Activated CD8-positive, alpha-beta memory T cell treated with anti-CD3 and anti-CD28 coated beads for 4 hours (primary cell): ENCODE measurements at places on chromosomes 4 and X.

- DNase-seq = no peak
Observed at GRCh38 chrX:66013194-66013816, 26.6 kb downstream of the VSIG4 start.

GRCh38 chrX:142002471-142002870 is 98.8 kb downstream of the MAGEC1 start:
- no peak for DNase-seq

DNA sequence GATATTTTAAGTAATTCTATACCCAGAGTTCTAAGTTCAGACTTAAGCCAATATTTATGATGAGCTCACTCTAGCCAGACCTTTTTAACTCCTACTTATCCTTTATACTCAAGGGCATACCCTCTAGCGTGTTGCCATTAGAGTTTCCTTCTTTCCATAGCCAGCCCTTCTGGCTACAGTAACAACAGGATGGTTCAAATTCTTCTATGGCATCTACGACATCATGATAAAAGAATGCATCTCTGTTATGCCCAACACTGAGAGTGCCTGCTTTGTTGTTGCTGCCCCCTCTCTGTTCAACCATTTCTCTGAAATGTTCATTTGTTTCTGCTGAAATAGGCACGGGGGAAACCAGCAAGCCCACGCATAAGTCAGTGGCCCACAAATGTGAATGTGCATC is 104.5 kb downstream of the UBE2NL start:
- DNase-seq = no peak

- DNase-seq = no peak
Observed at GRCh38 chrX:7889680-7890079, 37.5 kb downstream of the PNPLA4 start.

GRCh38 chr4:84917869-84918600 is 48.5 kb downstream of the WDFY3 start:
- DNase-seq = no peak

DNA sequence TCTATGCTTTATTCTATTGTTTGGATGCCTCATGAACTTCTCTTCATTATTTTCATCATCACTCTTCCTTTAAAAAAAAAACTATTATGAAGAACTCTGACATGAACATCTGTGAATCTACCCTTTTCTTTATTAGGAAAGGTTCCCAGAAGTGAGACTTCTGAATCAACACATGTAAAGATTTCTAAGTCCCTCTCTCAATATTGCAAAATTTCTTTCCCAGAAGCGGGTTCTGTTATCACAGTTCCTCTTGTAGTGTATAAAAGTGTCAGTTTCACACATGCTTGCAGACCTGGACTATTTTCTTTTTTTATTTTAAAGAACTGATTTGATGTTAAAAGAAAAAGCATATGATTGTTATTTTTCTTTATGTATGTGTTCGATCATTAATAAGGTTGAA is 330.8 kb upstream of the KLF3 start:
- DNase-seq = no peak

- DNase-seq = no peak
Observed at GRCh38 chrX:3563451-3563850, 150.0 kb downstream of the PRKX start.

GRCh38 chr4:152488246-152488645 is 47.6 kb downstream of the FBXW7 start:
- no peak for DNase-seq

- no peak for DNase-seq
Observed at GRCh38 chrX:3576886-3577501, 136.5 kb downstream of the PRKX start.
